ENCODE measurements at places on chromosomes 6 and 20.

DNA sequence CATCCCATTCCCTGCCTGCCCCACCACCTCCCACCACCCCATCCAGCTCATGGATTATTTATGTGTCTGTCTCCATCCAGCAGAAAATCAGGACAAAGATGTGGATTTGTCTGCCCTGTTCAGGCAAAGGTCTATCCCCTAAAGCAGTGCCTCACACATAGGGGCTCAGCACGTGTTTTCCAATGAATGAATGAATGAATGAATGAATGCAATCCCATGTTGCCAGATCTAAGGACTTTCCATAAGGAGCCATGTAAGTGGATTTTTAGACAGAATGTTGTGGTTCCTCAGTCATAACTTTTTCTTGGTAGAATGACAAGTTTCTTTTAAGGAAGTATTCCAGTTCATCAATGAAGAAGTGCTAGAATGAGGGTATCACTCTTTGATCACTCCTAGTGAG lies 133.7 kb downstream of the RNASET2 start:
- DNase-seq = no peak

- no peak for DNase-seq
Observed at GRCh38 chr6:88454658-88455057, 288.5 kb upstream of the CNR1 start.

DNA sequence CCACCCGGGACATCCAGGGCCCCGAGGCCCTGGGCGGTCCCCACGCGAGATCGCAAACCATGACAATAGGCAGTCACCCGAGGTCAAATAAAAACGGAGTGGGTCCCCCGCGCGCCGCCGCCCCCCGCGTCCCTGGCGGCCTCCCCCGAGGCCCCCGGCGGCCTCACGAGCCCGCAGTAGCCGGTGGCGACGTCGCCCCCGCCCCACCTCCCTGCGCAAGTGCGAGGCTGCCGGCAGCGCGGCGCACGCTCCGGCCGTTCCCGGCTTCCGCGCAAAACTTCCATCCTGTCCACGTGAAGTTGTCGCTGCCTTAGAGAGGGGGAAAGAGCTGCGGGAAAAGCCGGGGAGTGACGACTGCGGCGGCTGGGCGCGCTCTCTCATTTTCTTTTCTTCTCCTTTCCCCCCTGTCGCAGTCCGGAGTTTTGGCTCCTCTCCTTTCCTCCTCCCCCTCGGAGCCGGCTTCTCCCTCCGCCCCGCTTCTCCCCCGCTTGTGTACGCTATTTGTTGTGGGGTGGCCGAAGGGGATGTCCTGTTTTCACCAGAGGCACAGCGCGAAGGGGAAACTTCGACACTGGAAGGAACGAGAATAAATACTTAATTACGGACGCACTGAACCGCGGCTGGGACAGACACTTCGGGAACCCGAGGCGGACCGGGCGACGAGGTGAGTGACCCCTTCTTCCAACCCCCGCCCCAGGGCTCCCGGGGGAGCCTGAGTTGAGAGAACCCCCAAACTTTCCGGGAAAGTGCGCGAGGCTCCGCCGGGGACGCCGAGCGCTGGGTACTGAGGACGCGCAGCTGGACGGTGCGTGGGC lies at the start of gene EYA4:
Gene EYA4 (plus strand): TSS at position 272 of the 815 bp plus-strand sequence. CDS start 33,424 bp downstream, outside the sequence.
- no peak for DNase-seq

DNA sequence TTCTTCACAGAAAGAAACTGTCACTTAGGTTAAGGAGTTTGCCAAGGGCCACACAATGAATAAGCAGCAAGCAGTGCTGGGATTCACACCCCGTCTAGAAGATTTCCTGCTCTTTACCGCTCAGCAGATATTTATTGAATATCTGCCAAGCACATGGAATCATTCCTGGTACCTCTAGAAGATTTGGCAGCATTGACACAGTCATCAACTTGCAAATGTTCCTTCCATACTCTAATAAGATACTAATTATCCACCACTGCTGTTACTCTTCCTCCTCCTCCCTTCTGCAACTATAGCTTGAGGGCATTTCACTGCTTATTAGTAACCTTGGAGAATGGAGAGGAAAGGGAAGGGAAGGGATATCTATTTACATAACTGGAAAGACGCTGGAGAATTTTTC lies 13.0 kb downstream of the MOXD1 start:
- DNase-seq = no peak

GRCh38 chr20:51797357-51798025 lies 4.8 kb downstream of the SALL4 start:
- DNase-seq = no peak

DNA sequence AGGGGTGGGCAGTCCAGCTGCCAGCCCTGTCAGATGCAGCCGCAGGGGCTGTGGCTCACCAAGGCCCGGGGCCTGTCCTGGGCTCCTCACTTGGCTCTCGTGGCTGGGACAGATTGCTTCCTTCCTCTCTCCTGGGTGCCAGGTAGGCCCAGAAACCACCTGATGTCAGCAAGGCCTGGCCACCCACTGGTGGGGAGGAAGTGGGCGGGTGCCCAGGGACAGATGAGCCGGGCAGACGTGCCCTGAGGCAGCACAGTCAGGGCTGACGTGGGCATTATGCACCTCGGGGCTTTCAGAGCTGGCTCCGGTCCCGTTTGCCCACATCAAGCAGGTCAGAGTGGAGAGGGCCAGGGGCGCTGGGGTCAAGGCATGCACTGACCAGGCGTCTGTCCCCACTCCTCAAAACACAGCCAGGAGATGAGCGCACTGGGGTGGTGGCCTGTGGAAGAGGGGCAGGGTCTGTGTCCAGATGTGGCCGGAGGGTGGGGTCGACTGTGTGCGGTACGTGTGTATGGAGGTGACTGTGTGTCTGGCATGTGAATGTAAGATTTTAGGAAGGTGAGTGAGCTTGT lies 133.2 kb upstream of the PTPN1 start:
- DNase-seq = no peak

- no peak for DNase-seq
Observed at GRCh38 chr6:42532038-42532669, 31.7 kb upstream of the UBR2 start.

DNA sequence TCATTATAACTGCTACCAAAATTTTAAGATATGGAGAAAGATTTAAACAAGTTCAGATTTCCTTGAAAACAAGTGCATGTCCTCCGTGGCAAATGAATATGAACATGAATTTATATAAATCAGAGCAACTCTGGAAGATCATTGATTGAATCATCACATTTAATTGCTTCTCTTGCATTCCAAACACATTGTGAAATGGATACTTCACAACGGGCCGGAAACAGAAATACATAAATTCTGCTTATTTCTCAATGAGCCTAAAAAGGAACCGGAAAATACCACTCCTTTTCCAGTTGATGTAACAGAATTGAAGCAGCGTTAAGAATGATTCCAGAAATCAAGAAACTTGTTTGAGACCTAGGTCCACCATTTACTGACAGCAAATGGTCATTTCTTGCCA lies 134.6 kb upstream of the BTN3A2 start:
- DNase-seq = no peak

- no peak for DNase-seq
Observed at GRCh38 chr20:51156041-51156982, 133.4 kb upstream of the KCNG1 start.

- DNase-seq = no peak
Observed at GRCh38 chr6:44022296-44022661, 105.0 kb downstream of the MRPL14 start.

GRCh38 chr6:73074175-73074574 lies 151.1 kb downstream of the KHDC1L start:
- no peak for DNase-seq

DNA sequence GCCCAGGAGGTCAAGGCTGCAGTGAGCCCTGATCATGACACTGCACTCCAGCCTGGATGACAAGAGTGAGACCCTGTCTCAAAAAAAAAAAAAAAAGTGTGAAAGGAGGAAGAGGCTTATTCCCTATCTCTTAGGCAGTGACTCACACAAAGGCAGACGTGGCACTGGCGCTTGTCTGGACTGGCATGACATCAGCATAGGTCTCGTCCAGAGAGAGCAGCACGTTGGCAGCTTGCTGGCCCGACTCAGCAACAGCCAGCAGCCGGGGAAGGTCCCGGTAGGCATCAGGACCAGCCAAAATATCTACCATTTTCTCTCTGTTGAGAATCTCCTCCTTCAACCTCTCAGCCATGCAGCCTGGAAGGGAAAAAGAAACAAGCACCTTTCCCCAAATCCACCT lies 14.1 kb downstream of the CDK5RAP1 start:
- no peak for DNase-seq

All from stimulated activated CD4-positive, alpha-beta T cell treated with anti-CD3 and anti-CD28 coated beads, Interleukin-4, amount 100 ng/mL, for 1 hour (primary cell).